Osteocyte (in vitro differentiated cells): ENCODE measurements at places on chromosomes 11 and 22.

DNA sequence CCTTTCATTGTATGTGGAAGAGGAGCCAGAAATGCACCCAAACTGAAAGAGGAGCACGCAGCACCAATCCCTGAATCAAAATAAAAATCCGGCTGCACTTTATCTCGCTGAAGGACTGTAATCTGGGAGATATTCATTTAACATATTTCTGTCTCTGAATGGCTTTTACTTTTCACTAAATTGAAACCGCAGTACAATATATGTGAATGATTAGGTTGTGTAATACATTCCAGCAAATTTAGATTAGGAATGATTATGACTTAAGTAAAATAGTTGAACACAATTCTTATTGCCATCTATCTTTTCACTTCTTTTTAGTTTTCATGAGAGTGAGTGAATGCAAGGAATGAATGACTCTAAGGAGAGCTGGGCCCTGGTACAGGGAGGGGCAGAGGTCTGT lies 232.1 kb downstream of the ST3GAL4 start:
- no peak for DNase-seq

DNA sequence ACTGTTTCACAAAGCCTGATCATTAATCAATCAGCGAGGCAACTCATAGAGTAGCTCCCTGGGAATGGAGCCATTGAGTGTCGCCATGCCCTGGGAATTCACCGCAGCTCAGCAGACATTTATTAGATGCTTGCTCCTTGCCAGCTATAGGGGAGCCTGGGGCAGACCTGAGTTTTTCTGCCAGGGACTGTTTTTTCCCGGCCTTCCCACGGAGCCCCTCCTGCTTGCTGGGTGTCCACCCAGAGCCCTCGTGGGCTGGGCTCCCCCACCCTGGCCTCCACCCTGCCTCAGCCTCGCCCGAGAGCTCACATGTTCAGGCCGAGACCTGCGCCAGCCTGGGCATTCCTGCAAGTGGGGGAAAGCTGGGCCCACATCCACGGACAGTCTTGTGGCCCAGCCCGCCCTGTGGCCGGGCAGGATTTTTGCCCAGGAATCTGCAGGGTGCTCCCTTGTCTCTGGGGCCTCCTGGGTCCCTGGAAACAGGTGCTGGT lies 64.9 kb downstream of the SMIM38 start:
- peak; percentile 79 for DNase-seq

DNA sequence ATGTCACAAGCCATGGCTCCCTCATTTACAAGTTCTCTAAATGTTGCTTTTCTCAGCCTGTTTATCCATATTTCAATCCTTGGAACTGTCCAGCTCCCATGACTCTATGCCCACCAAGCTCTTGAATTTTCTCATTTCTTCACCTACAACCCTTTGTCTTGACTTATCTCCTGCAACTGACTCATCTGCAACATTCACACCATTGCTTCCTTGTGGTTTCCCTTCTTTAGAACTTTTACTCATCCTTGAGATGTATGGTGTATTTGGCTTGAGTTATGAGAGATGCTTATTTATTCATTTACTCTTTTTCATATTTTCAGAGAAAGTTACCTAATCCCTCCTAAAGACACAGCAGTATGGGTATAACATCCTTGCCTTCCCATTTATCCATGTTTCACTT lies 18.8 kb downstream of the TRIM34 start:
- DNase-seq, result no peak

- no peak for DNase-seq
These were observed 118.9 kb downstream of the MICAL3 start for GRCh38 chr22:17905445-17905844.
